ENCODE measurements at places on chromosomes 6 and 20.

GRCh38 chr6:42604150-42604549 is 40.3 kb downstream of the UBR2 start:
- DNase-seq = no peak

GRCh38 chr20:8386991-8387390 is 254.9 kb downstream of the PLCB1 start:
- no peak for DNase-seq

DNA sequence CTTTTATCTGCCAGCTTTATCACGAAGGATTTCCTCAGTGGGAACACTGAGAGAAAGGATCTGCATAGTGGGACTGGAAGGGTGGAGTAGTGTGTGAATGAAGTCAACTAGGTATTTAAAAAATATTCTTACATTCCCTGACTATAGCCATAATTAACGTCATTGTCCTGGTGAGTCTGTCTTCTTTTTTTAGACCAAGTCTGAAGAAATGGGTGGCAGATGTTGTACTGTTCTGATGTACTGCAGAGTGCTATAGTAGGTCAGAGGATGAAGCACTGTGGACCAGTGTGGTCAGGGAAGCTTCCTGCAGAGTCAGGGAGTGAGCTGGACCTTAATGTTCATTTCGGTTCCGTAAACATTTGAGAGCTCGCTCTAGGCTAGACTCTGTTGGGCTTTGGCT is 11.9 kb downstream of the TULP4 start:
- DNase-seq = no peak

- DNase-seq = no peak
Observed at GRCh38 chr6:76014626-76015530, 57.6 kb downstream of the IMPG1 start.

All from CD4-positive, alpha-beta T cell (primary cell).